Activated CD4-positive, alpha-beta T cell treated with anti-CD3 and anti-CD28 coated beads, Interleukin-2, amount 50 U/mL, for 1 hour (primary cell): ENCODE measurements at places on chromosomes 11 and 22.
A peak's percentile ranks its signal among the peaks of the same experiment; 100 is the strongest.

GRCh38 chr22:29202212-29203192 lies 3.2 kb upstream of the EMID1 start:
- DNase-seq = peak; percentile 17

DNA sequence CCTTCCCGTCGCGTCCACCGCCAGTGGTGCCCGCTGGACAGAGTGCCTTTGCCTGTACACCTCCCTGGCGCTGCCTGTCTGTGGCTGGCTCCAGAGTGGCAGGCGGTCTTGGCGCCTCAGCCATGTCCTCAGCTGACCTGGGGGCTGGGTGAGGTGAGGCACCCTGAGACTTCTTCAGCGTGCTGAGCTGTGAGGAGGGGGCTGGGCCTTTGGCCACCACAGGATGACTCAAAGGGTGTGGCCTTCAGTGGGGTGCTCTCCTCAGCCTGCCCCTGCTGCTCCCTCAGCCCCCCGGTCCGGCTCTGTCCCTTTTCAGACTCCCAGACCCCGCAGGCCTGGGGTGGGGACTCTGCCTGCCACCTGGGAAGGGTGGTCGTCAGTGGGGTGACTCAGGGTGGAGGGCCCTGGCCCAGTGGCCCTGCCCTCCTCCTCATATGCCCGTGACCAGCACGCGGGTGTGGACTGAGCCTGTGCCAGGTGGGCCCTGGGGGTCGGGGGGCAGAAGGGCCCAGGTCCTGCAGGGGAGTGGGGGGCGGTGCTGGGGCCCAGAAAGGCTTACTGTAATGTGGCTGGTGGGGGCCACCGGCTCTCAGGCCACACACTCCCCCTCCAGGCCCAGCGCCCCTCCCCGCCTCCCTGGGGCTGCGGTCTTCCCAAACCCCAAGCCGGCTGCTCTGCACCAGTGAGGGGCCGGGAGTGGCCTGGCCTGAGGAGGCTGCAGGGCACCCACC lies 15.9 kb downstream of the CRELD2 start:
- DNase-seq = peak; percentile 32

DNA sequence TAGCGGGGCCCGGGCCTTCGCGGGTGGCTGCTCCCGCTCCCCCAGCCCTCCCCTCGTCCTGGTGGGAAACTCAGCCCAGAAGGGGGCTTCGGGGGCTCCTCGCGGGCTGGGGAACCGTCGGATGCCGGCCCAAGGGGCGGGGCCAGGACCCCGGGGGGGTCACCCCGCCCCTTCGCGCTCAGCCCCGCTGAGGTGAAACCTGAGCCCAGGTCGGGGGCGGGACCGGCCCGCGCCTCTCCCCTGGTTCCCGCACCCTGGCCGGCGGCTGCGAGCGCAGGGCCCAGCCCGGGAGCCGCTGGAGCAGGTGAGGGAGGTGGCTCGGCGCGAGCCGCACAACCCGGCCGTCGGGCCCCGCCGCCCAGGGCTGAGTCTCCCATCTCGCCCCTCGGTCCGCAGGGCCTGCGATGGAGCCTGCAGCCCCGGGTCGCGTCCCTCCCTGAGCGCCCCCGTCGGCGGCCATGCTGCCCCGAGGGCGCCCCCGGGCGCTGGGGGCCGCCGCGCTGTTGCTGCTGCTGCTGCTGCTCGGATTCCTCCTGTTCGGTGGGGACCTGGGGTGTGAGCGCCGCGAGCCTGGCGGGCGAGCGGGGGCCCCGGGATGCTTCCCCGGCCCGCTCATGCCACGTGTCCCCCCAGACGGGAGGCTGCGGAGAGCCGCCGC lies at the start of gene LARGE2:
Gene LARGE2 (plus strand): TSS at position 232 of the 658 bp plus-strand sequence. CDS start 227 bp downstream, at position 459.
- DNase-seq = no peak

DNA sequence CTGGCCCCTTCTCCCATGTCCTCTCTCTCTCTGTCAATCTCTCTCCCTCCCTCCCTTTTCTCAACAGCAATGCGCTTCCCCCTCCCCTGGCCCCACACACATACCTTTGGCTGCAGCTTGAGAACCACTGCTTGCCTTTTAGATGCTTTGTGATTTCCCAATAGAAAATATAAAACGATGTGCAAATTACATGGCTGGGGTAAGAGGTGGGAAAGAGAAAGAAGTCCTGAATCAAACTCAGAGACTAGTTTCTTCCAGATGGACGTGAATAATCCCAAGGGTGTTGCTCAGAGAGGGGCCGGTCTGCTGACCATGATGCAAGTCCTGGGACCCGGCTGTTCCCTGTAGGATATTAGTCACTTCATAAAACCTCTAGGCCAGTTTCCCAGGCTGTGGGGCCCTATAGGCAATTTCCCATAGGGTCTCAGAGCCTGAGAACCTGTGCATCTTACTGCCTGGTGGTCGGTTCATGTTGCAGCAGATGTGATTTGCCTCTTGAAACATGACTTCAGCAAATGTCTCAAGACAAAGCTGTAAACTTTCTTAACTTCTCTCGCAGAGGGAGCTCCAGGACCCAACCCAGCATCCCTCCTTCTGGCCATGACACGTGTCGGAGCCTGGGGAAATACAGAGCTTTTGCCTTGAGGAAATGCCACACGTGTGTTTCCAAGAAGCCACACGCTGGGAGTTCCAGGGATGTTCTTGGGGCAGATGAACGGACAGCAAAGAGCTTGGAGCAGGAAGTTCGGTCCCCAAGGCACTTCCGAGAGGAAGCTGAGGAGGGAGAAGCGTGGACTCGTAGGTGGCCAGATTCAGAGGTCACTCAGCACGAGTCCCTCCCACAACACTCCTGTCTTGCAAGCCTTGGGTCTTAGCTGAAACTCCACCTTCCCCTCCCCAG lies 34.5 kb upstream of the ETS1 start:
- DNase-seq = no peak

DNA sequence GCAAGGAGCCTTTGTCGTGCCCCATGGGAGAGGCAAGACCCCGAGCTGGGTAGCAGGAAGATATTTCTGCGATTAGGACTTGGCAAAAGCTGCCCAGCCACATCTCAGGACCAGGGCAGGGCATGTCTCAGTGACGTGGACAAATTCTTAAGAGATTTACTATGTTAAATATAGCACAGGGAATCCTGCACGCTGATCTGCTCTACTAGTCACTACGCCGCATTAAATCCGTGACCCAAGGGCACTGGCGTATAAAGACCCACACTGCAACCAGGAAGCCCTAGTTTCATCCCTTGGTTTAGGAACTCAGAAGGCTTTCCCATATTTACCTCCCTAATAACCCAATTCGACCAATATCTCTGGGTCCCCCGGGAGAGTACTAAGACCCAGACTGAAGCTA lies 35.1 kb downstream of the AP1B1 start:
- DNase-seq = no peak

DNA sequence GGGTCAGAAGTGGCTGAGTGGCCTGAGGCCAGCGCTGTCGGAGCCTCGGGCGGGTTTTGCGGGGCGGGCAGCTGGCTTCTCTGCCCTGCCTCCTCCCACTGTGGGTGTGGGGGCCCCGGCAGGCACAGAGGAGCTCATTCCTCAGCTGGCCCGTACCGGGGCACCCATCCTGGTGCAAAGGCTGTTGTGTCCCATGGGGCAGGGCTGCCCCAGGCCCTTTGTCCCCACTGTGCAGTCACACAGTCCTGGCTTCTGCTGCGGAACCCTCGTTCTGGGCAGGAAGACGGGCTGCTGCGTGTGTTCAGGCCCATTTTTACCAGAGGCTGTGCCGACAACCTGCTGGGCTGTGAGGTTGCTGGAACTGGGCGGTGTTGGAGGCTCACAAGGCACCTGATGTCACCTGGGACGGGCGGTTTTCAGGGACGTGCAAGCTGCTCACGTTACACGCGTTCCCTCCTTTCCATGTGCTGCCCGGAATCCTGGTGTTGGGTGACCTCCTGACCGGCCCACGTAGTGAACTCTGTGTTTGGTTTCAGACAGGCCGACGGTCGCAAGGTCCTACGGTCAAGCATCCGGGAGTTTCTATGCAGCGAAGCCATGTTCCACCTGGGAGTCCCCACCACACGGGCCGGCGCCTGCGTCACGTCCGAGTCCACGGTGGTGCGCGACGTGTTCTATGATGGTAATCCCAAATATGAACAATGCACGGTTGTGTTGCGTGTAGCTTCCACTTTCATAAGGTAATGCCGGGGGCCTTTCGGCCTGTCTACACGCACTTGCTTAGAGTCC lies 5.2 kb downstream of the SELENOO start:
- DNase-seq = no peak

DNA sequence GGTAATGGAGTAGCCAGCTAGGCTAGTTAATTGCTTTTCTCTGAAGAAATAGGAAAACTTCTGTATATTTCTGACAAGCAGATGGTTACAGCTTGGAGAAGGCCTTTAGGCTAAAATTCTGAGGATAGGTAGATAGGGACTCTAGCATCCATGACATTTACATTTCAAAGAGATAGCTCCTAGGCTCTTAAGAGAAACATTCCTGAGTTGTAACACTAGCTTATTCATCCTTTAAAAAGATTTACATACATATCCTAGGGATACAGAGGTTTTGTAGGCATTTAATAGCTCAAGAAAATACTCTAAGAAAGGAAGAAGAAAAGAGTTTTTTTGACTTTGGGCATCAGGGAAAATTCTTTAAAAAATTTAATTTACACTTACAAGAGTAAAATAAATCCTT lies 130.9 kb upstream of the CCDC179 start:
- DNase-seq = no peak

DNA sequence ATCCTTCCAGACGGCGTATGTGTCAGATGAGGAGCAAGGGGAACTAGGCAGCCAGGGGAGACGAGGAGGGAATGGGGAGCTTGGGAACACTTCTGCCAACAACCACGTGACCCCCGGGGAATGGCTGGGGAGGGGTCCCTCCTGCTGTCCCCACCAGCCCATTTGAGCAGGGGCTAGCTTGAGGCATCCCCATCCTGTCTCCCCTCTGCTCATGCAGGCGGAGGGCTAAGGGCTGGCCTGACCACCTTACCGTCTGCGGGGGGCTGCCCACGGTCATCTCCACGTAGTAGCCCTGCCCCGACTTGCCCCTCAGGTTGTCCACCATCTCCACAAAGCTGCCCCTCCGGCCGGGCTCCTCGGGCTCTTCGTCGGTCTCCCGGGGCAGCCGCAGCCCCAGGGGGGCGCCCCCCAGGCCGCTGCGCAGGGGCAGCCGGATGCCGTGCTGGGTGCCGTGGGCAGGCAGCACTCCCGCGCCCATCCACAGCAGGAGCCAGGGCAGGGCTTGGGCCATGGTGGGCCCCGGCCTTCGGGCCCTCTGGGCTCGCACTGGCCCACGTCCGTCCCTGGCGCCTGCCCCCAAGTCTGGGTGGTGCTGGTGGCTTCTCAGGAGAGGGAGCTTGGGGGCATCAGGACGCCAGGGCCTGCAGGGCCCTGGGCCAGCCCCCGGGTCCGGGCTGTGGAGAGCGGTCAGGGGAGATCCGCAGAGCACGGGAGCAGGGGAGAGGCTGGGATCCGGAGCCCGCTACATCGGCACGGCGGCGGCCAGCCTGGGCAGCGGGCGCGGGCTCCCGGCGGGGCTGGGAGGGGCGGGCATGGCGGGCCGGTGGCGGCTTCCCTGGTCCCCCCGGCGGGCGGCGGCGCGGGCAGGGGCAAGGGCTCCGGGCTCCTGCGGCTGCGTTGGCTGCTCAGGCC lies 515 bp downstream of the BACE1 start:
- no peak for DNase-seq

DNA sequence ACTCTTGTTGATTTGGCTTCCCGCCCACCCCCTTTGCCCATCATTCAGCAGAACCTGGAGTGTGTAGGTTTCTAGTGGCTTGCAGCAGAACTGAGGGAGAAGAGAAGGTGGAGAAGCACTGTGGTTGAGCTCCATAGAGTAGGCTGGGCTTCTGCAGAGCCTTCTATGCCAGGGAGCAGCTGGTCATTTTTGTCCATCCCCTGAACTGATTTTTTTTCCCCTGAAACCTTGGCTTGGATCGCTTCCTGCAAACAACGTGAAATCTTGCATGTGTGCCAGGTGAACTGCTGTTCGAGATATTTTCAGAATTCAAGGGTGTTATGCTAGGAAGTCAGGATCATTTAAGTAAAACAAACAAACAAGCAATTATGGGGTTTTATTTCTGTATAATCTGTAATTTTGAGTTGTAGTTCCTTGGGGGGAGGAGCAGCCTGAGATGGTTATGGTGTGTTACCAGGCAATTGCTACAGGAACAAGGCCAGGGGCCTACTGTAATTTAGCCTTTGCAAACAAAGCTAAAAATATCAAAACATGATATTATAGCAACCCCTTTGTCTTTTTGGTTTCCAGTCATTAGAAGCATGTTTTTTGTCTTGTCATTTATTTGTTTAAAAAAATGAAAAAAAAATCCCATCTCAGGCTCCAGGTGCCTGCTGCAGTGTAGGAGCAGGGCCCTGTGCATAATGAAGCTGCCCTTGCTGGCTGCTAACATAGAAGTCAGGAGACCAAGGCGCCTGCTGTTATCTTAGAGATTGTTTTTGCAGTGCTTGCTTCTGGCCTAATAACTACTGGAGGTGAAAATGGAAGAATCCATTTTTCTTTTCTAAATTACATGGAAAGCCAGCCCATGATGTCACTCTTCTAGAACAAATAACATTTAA lies 152.4 kb upstream of the TTC12 start:
- no peak for DNase-seq

- DNase-seq = no peak
These were observed 625 bp downstream of the RFPL2 start for GRCh38 chr22:32204040-32204855.

- DNase-seq = no peak
These were observed 1717.1 kb upstream of the RAG2 start for GRCh38 chr11:38315151-38315550.

DNA sequence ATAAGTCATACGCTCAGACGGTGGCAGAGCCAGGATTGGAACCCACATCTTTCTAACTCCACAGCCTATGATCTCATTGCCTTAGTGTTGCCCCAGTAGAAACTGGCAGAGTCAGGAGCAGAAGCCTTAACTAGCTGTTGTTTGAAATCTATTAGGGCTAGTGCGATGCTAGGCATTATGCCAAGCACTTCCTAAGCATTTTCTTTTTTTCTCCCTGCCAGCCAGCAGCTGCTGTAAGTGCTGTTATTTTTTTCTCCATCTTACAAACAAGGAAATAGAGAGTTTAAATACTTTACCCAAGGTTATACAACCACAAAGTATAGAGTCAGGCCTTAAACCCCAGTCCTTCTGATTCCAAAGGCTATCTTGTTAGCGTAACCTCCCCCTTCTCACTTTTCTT lies 161.0 kb upstream of the SORL1-AS1 start:
- DNase-seq = no peak

- no peak for DNase-seq
These were observed 61.9 kb downstream of the ARHGEF12 start for GRCh38 chr11:120398132-120398531.

- no peak for DNase-seq
These were observed 27.2 kb downstream of the CSF2RB start for GRCh38 chr22:36940676-36941075.

GRCh38 chr22:31680861-31681341 lies 18.9 kb upstream of the PISD start:
- DNase-seq = no peak

DNA sequence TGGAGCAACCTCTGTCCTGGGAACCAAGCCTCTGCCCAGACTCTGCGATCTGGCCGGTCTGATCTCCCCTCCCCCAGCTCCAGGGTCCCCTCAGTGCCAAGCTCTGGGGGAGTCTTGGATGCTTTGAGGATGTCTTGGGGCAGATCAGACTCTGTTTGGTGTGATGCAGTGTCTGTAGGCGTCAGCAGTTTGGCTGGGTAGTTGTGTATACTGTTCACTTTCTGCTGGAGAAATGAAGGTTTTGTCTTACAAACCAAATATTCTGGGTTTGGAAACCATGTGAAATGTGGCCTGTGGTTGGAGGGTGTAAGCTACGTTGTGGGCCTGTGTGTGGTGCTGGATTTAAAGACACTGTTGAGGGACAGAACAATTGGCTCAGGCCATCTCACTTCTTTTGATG lies 4.6 kb downstream of the INSC start:
- DNase-seq = no peak
